ENCODE measurements at places on chromosomes 6 and 20.
A peak's percentile ranks its signal among the peaks of the same experiment; 100 is the strongest.

DNA sequence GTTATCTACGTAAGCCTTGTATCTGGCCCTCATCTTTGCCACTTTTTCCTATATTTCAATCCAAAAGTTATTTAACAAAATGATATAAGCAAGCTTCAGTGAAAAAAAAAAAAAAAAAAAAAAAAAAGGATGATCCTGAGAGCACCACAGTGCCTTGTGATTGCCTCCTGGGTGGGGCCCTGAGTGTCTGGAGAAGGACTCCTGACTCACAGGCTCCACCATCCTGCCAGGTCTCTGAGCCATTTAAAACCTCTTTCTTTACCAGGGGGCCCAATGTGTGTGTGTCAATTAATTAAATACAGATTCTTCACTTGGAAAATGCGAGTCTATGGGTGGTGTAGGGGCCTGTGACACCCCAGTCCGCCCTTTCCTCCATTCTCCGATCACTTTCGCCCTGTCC, 105.2 kb downstream of the SMOC2 start:
- no peak for DNase-seq

GRCh38 chr20:43721097-43721428, 5.7 kb downstream of the GTSF1L start:
- DNase-seq = no peak

GRCh38 chr20:4076671-4077070, 61.3 kb upstream of the RNF24 start:
- peak; percentile 70 for DNase-seq

GRCh38 chr6:8530785-8531435, 95.6 kb upstream of the SLC35B3 start:
- peak; percentile 16 for DNase-seq

- no peak for DNase-seq
Measured at GRCh38 chr20:18637224-18637623, 49.4 kb downstream of the DTD1 start.

- peak; percentile 14 for DNase-seq
Measured at GRCh38 chr6:29465801-29466200, 8.8 kb downstream of the OR2H1 start.

DNA sequence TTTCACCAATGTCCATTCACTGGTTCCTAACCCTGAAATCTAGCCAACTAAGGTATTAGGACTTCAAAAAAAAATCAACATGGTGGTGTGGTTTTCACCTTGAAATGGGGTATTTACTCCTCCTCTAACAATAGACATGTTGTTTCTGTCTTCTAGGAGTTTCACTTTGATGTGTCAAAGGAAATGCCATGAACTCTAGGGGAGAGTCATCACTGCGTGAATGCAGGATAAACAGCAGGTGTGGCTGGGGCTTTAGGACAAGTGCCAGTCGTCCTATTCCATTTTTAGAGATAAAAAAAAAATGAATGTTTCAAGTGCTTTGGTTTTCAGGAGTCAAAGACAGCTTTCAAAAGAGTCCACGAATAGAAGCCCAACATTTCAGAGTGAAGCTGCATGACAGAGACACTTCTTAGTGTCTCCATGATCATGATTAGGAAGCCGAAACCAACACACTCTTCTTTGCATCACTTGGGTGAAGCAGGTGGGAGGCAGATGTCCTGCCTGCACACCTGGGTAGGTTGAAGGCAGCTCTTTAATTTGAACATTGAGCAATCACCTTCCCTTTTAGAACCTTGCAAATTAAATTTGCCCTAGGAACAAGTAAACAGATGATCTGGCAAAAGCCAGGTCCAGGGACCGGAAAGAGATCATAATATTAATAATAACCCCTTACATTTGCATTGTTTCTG, 328.5 kb upstream of the PRDM1 start:
- DNase-seq = no peak

- peak; percentile 93 for DNase-seq
Measured at GRCh38 chr20:56957737-56958553, 308.5 kb downstream of the BMP7 start.

- DNase-seq = no peak
Measured at GRCh38 chr20:53888951-53889350, 181.4 kb downstream of the BCAS1 start.

GRCh38 chr6:31308050-31308844, 36.4 kb upstream of the HLA-C start:
- DNase-seq = no peak

GRCh38 chr6:92047860-92048259, 1371.5 kb downstream of the EPHA7 start:
- DNase-seq = peak; percentile 24

DNA sequence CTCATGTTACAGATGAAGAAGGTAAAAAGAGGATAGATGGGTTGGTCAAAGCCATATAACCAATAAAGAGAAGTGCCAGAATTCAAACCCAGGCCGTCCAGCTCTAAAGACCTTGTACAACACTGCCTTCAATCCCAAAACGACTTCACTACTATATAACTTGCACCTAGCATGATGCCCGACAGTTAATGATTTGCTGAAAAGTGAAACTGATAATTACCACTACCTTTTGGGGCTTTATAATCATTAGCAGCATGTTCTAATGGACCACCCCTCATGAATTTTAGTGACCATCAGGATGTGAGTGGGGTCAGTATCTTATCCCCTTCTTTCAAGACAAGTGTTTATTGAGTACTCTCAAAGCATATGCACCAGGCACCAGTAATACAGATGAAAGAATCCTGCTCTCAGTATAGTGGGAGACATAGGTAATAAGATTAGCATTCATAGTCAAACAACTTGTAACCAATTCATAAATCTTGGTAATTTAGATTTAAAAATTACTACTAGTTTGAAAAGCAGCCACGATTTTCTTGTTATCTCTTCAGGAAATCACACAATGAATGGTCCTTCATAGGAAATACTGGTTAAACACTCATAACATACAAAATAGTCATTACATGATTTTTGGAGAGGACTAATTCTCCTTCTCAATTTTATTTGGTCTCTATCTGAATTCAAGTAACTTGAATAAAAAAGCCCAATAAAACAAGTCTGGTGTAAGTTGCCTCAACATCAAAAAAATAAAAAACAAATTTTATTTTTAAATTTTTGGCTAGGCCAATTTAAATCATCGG, 98.0 kb downstream of the EPB41L2 start:
- no peak for DNase-seq

- DNase-seq = no peak
Measured at GRCh38 chr6:6515691-6516607, 72.6 kb upstream of the LY86 start.

DNA sequence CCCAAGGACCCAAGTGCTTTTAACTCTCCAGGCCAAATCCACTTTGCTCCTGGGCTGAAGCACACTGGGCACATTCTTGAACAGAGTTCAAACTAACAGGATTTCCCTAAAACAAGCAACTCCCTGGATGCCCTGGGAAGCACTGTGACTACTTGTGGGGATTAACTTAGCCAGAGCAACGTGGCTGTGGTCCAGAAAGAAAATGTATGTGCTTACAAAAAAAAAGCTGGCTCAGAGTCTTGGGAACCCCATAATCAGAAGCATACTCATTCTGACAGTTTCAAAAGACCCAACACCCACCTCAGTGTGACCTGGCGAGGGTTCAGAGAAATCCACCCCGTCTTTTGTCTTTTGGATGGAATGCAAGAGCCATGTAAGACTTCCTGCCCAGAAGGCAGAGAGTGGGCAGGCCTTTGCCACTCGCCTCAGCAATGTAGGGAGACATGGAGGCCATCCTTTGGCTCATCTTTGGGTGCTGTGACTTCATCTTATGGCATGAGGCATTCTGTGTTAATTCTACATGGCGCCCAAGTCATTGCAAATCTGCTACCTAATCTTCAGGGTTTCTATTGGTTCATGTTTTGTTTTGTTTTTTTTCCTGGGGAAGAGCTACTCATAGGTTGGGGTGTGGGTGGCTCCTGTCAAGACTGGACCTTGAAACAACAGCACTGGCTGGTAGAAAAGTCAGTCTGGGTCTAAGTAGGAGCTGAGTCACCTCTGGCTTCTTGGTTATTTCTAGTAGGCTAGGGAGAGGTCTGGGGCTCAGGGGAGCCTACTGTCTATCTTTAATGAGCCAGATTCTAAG, 248.6 kb upstream of the SUPT3H start:
- DNase-seq = peak; percentile 37

DNA sequence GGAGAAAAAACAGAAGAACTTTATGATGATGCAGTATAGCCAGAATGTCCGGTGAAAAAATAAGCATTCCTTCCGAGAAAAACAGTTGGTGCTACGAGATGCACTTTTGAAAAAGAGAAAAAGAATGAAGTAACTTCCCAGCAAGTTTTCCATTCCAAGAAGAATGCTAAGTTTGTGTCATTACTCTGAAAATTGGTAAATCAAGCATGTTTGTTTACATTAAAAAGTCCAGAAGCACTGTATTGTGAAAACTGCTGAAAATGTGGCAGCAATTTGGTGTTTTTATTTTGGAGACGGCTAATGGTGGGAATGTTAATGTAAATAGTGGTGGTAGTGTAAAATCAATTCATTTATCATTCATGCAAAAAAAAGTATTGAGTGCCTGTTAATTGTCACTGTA, 46.3 kb downstream of the MKKS start:
- DNase-seq = no peak

- peak; percentile 26 for DNase-seq
Measured at GRCh38 chr20:23257848-23258746, 92.5 kb upstream of the NXT1 start.

DNA sequence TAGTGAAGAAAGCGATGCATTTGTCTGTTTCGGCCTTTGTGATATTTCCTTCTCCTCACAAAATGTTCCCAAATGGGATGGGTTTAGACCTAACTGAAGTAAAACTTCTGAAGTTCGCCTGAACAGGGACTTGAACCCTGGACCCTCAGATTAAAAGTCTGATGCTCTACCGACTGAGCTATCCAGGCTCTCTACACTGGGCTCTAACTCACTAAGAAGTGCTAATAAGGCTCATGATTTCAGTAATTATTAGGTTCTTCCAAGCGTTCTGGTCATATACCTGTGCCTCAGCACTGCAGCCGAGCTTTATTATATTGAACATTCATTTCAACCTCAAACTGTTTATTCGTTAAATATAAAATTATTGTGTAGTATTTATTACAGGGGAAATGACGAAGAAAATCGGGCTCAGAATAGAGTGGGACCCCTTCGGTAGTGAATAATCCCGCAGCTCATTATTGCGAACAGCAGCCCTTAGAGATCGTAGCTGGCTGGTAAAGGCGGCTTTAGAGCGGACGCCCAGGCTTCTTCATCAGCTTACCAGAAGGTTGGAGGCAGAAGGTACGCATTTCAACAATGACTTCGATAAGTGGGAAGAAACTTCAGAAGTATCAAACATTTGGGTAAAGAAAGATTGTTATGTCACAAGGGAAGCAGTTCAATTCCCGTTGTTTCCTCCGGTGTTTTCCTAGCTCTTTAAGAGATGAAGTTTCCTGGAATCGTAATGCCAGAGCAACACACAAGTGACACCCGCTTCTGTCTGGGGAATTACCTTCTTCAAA, 119.0 kb upstream of the ZNF184 start:
- DNase-seq = peak; percentile 23

GRCh38 chr20:40738976-40739375, 49.9 kb upstream of the MAFB start:
- no peak for DNase-seq

GRCh38 chr6:25442898-25443297, 163.7 kb downstream of the CARMIL1 start:
- no peak for DNase-seq

DNA sequence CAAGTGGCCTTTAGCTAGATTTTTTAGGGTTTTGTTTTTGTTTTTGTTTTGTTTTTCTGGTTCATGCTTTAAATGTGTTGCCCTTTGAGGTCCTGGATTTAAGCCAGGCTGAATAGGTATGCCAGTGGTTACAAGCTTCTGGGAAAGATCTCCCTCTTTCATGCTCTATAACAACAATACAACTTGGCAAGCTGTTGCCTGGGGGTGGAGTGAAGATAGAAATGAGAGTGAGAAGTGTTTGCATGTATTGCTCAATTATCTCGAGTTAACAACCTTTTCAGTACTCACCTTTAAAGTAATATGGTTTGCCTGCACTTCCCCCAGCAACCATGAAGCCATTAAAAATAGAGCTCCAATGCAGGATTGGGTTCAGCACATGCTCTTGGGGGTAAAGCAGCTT, 19.2 kb upstream of the HAO1 start:
- DNase-seq = no peak

DNA sequence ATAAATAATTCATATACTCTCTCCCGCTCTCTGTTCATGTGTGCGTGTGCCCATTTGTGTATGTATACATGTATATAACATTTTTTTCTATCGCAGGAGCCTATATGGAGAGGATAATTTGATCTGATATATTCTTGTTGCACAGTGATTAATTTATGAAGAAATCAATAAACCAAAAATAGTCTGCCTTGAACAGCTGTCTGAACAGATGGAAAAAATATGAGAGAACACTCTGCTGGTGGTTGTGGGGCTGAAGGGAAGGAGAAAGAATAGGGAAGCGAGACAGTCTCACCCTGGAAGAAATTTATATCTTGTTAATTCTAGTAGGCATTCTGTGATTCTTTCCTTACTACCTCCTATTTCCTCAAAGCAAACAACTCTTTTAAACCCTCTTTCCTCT, 96.6 kb upstream of the B3GAT2 start:
- DNase-seq = no peak

- no peak for DNase-seq
Measured at GRCh38 chr20:33229843-33230242, 6.0 kb upstream of the BPIFA1 start.

DNA sequence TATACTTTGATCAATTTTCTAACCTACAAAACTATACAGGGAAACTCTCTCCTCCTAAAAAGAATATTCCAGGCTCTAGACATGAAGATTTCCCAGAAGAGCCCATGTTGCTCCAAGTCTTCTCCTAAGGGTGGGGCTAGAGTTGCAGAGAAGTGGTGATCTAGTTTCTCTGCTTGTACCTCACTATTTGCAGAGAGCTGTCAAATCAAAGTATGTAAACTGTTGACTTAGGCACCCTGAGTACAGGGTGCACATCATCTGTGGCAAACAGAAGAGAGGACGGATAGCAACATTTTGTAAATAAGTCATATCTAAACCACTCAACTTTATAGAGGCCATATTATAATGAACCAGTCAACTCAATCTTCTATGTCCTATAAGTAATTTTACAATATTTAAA, 250.1 kb downstream of the KHDRBS2 start:
- no peak for DNase-seq

GRCh38 chr20:13355411-13355810, 134.3 kb downstream of the ISM1 start:
- DNase-seq = peak; percentile 23

DNA sequence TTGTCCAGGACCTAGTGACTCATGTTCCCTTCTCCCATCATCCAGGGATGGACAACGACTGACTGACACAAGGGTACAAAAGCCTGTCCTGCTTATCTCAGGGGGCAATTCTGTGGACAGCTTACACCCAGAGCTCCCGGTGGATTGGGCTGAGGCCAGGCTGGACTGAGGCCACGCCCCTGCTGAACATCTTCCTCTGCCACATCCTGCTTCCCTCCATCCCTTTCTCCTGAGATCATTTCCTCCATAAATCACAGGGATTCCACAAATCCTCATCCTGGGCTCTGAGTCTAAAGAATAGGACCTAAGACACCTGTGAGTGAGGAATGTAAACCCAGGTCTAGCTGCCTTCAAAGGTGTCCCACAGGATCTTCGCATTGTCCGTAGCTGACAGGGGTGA, 30.4 kb upstream of the RNF24 start:
- no peak for DNase-seq

- no peak for DNase-seq
Measured at GRCh38 chr6:23951691-23952090, 174.3 kb upstream of the NRSN1 start.

All from tongue (tissue), 3 donors.